ENCODE measurements at places on chromosomes 11 and 22.
A peak's percentile ranks its signal among the peaks of the same experiment; 100 is the strongest.

DNA sequence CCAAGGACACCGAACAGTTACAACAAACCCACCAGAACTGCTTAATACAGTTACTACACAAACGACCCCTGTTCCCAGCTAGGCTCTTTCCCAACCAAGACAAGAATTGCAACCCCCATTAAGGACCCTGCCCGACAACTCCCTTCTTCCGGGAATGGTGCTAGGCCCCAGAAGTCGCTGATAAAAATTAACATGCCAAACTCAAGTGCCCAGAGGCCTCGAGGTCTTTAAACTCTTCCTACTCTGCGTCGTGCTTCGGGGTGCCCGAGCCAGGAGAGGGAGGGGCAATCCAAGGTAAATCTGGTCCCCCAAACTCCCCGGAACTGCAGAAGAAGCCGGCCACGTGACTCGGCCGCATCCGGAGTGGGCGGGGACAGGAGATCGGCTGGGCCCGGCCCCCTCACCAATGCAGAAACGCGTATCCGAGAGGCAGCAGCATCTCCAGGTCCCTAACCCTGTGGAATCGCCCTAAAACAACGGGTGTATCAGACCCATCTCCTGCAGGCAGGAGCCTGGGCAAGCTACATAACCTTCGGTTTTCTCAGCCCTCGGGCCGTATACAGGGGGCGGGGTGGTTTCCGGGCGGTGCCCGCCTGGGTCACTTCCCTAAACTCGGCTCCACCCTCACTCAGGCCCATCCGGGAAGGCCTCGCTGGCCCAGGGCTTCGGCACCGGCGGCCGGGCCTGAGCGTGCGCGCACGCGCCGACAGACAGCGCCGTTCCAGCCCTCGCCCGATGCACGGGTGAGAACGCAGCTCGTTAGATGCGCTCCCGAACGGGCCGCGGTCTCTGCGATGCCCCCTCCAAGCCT is 1.1 kb downstream of the CFL1 start:
- peak; percentile 66 for DNase-seq

GRCh38 chr11:62020661-62021060 is 53.2 kb upstream of the FTH1 start:
- no peak for DNase-seq

DNA sequence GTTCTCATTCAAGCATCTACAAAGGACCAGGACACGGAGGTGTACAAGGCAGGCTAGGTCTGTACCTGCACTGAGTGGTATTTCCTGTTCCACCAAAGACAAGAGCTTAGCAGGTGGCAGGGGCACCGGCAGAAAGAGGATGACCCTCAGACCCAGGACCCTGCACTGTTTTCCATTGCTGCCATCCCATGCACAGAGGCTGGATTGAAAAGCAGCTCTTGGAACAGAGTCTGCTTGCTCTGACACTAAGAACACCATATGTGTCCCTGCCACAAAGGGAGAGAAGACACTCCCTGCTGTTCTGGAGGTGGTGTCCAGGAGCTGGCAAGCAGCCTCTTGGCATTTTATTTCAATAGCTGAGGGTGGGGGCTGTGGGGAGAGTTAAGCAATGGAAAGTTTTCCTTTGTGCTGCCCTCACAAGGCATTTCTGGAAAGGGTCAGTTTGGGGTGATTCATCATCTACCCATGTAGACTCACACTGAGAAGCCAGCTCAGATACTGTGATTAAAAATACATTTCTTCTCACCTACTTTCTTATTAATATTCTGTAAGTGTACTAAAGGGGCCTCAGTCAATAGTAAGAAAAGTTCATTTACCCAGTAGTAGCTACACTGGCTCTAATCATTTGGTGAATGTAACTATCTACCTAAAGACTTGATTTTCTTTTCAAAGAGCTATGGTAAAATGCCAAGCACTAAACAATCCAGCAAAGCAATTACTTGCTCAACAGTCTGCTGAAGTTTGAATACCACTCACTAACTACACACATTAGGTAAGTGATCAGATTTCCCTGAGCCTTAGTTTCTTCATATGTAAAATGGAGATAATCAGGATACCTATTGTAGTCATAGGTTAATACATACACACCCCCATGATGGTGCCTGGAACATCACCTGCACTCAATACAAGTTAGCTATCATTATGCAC is 55.2 kb downstream of the SLC1A2 start:
- peak; percentile 56 for DNase-seq

DNA sequence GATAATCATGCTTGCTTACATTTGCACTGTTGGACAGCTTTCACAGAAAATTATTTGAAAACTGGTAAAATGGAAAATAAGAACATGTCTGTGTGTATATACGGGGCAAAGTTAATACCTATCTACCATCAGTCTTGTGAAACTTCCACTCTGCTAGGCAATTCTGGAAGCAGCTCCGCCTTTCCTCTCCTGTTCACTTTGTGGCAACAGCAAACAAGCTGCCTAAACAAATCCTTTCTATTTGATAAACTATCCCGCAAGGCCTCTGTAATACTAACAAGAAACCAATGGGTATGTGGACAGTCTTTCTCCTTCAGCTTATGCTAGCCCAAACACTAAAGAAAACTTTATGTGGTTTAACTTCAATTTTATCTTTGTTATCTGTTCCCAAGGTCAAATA is 39.2 kb upstream of the RAPSN start:
- DNase-seq, result no peak

- DNase-seq, result no peak
Measured at GRCh38 chr11:72460091-72460647, 25.8 kb upstream of the CLPB start.

DNA sequence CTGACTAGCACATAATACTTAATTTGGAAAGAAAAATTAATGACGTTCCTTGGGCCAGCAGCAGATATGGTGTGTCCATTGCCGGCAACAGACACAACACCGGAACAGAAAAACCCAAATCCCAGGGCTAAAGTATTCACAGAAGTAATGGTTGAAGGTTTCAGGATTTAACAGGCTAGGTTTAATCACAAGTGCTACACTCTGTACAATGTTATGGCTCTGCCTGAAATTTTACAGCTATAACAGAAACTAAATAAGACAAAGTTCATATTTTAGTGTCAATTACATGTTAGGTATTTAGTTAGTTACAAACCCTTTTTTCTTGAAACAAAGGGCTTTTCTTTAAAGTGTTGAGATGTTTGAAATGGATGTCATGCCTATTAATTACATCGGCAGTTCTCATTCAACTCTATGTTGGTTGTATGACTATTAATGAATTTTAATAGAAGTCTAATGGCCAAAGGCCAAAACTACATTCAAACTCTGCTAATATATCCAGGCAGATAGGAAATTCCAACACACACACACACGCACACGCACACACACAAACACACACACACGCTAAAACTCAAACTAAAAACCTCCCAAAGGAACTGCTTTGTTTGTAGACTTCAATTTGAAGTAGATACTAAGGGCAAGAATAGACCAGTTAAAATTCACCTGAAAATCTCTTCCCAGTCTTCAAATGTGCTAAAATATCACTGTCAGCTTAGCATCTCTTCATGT is 27.8 kb upstream of the CLNS1A start:
- no peak for DNase-seq
